Cardiac fibroblast (primary cell): ENCODE measurements at places on chromosomes 4 and X.
A peak's percentile ranks its signal among the peaks of the same experiment; 100 is the strongest.

GRCh38 chr4:182246401-182247205, 3.4 kb downstream of the TENM3 start:
- peak; percentile 24 for DNase-seq

DNA sequence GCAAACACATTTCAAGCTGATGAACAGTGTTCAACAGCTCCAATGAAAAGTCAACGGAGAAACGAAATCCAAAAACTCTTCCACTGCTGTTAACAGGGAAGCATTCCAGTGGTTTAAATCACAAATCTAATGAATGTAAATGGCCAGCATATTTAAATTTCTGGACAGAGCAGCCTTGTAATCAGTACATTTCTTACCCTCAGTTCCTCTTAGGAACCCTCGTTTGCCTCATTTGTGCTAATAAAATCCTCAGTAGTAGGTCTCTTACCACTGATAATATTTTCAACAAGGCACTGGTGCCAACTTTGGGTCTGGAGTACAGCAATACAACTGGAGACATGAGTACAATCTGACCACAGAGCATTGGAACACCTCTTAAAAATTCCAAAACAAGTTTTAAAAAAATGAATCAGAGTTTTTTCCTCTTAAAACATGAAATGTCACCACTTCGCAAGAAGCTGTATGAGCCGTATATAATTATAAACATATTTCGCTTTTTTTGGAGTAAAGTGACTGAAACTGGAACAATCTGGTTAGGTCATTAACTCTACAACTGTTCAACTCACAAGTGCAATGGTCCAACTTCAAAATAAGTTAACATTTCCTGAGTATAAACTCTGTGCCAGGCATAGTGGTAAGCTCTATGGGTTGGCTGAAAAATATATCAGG, 211.2 kb downstream of the CPEB2 start:
- DNase-seq: peak; percentile 41

GRCh38 chr4:11488657-11489452, 60.2 kb upstream of the HS3ST1 start:
- DNase-seq: no peak

GRCh38 chr4:154124539-154125255, 335.8 kb upstream of the SFRP2 start:
- peak; percentile 93 for DNase-seq

DNA sequence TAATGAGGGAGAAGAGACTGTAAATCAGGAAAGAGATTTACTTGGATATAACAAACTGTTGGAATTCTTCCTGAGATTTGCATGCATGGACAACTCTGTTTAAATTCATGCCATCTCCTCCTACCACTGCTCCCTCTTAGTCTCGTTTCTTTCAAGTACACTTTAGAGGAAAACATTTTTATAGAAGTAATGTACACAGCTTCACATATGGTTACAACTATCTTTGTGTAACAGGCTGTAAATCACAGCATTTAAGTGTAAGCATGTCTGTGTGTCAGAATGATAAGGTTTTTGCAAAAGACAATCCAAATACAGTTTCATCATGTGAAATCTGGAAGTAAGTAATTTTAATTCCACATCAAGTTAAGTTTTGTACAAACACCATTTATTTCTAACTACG, 21.5 kb upstream of the ENPEP start:
- no peak for DNase-seq

DNA sequence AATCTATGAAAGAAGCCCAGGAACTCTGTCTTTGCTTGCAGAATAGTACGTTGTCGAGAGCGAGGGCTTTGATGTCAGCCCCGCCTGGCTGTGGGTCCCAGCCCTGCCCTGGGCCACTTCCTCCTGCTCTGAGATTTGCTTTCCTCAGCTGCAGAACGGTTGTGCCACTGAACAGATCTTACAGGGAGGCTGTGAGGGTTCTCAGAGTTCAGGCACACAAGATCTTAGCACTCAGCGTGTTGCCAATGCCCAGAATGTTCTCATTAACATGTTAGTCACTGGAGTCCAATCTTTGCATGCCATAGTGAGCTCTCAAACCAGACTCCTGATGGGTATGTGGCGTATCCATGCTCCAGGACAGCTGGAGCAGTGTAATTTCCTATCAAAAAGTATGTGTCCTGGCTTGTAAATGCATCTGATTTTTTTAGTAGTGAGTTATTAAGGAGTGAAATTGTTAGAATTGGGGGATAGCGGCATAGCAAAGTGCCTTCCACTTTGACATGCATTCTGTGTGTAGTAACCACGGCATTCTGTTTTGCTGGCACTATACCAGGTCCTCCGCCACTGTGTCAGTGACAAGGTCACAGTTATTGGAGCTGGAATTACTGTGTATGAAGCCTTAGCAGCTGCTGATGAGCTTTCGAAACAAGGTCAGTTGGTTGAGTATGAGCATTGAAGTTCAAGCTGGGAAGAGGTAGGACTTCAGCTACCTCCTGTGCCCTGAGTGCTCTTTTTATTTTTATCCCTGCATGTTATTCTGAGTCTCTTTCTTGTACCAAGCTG, 31.6 kb downstream of the TKTL1 start:
- DNase-seq: peak; percentile 18

DNA sequence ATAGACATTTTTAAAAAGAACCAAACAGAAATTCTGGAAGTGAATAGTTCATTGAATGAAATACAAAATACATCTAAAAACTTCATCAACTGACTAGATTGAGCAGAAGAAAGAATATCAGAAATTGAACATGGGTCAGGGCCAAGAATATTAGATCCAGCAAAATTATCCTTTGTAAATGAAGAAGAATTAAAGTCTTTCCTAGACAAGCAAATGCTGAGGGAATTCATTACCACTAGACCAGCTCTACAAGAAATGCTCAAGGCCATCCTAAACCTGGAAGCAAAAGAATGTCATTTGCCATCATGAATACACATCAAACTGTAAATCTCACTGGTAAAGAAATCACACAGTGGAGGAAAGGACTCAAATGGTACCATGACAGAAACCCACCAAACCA, 72.7 kb upstream of the RPL34 start:
- no peak for DNase-seq

DNA sequence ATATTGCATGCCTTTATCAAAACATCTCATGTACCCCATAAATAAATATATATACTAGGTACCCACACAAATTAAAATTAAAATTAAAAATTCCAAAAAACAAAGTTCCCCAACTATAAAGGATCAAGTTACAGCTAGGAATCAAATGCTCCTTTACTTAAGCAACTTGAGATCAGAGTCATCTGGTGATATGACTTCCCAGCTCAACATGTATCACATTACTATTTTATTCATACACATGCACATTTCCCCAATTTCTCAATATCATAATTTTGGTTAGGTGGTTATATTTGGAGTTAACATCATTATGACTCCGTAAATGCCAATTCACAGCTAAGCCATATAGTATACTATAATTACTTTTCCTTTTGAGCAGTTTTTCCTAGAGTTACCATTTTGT, 60.9 kb downstream of the CLOCK start:
- DNase-seq: no peak

GRCh38 chr4:1060121-1060520, 48.7 kb downstream of the FGFRL1 start:
- no peak for DNase-seq

DNA sequence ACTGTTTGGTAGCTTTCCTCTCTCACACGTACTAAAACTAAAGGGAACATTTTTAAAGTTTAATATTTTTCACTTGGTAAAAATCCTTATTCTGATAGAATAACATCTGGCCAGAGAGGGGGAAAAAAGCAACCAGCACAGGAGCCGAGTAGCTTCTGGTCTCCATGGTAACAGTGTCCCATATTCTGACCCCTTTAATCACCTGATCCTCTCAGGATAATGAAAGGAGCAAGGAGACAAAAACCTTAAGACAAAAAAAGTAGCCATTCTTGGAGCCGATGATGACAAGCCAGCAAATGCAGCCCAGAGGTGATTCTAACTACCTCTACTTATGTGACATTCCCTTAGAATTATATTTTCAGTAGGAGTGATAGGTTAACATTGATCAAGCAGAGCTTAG, 126.6 kb downstream of the SLC39A8 start:
- DNase-seq: no peak

- no peak for DNase-seq
These were observed 351.8 kb upstream of the GNPDA2 start for GRCh38 chr4:45078201-45078600.

DNA sequence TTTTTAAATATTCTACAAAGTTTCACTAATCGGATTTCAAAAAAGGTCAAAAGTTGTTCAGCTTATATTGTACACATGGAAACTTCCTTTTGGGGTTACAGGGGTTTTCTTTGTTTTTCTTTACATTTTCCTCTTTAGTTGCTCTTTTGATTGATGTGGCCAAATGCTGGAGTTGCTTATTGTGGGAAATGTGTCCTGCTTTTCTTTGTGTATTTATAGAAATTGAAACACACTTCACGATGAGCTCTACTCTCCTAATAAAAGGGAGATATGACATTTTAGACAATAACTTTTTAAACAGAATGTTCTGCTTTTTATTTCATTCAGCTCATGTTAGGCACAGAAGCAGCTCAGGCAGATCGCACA, 50.7 kb upstream of the SPRY1 start:
- no peak for DNase-seq

- DNase-seq: peak; percentile 19
These were observed 434.3 kb downstream of the SPRY1 start for GRCh38 chr4:123830930-123831329.

- no peak for DNase-seq
These were observed 8.5 kb downstream of the PLAC1 start for GRCh38 chrX:134649770-134650169.

DNA sequence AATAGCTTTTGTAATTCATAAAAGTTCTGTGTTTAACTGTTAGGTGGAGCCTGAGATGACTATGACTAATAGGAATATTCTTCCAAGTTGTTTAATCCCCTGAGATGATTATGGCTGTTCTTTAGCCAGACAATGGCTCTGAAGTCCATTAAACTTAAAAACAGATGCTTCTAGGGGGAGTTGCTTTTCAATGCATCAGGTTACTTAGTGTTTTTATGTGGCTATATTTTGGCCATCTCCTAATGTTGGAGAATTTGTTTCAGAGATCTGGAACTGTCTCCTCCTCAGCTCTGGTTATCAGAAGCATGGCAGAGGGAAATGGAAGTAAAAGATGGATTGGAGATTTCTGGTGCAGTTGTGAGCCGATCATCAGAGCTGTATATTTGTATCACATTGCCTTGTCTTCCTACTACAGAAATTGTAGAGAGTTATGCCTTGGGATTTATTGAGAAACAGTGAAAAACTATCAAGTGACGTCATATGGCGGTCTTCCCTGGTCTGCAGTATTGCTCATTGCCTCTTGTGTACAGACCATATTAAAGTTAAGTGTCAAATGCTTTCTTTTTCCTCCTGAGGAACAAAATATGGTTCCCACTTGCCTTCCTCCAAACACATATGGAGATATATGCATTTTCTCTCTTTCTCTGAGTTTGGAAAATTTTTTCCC, 29.8 kb downstream of the SGMS2 start:
- peak; percentile 85 for DNase-seq
